ENCODE measurements at places on chromosomes 16 and 17.

GRCh38 chr16:69833357-69834282 is 71.5 kb downstream of the WWP2 start:
- DNase-seq: no peak

GRCh38 chr16:66287416-66287815 is 79.1 kb upstream of the CDH5 start:
- no peak for DNase-seq

GRCh38 chr17:80045703-80046102 is 9.3 kb downstream of the CCDC40 start:
- no peak for DNase-seq

DNA sequence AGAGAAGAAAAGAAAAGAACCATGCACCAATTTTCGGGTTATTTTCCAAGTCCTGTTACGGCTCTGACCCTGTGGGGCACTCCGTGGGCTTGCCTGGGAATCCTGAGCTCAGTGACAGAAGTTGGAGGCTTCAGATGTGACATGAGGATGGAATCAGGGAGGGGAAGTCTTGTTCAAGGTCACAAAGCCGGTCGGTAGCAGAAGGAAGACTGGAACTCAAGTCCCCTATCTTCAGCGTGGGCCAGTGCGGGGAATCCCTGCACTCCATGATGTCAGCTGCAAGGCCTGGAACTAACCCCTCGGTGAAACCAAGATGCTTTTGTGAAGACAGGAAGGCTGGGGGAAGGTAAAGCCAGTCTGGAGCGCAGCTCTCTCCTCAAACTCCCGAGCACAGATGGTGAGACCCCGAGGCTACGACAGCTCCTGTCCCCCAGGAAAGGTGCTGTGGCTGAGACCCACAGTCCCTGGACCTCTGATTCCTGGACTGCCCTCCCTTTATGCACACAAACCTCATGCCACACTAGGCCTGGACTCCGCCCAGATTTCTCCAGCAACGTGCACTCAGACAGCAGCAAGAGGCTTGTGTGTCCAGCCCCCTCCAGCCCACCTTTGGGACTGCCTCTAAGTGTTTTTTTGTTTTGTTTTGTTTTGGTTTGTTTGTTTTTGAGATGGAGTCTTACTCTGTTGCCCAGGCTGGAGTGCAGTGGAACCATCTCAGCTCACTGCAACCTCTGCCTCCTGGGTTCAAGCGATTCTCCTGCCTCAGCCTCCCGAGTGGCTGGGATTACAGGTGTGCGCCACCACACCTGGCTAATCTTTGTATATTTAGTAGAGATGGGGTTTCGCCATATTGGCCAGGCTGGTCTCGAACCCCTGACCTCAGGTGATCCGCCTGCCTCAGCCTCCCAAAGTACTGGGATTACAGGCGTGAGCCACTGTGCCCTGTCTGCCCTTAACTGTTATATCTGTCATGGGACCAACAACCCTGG is 5.5 kb upstream of the IL27 start:
- no peak for DNase-seq

GRCh38 chr17:55726440-55726839 is 3.8 kb upstream of the TMEM100 start:
- DNase-seq: no peak

- no peak for DNase-seq
Observed at GRCh38 chr17:30576326-30576861, 99.2 kb downstream of the GOSR1 start.

DNA sequence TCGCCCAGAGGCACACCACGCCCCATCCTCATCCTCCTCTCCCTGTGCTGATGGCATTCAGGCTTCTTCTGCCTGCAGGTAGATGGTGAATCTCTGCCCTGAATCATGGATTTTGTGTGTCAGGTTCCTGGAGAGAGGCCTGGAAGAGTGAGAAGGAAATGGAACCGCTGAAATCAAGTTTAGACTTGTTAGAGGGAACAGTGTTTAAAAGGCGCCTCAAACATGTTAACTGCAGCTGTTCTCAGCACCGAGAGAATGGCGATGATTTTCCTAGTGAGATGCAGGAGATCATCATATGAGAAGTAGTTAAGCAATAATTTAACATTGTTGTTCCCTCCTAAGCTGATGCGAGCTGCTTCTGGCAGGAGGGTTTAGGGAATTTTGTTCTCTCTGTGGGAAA is 744.4 kb upstream of the EEF2KMT start:
- no peak for DNase-seq

- no peak for DNase-seq
Observed at GRCh38 chr17:71168053-71168741, 952.6 kb upstream of the SOX9 start.

DNA sequence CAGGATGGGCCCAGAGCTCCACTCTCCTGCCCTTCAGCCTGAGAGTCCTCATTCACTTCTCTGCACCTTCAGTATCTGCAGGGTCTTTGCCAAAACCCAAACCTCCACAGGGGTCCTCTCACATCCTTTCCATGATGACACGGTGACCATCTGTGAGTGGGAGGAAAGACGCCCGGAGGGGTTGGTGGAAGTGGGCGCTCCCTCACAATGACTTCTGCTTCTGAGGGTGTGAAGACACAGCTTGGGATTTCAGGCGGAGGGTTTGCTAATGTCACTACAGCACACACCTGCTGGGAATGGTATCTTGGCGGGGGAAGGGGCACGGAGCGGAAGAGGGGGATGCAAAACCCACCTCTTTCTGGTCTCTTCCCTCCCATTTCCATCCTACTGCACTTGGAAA is 115.1 kb upstream of the SDK2 start:
- no peak for DNase-seq

DNA sequence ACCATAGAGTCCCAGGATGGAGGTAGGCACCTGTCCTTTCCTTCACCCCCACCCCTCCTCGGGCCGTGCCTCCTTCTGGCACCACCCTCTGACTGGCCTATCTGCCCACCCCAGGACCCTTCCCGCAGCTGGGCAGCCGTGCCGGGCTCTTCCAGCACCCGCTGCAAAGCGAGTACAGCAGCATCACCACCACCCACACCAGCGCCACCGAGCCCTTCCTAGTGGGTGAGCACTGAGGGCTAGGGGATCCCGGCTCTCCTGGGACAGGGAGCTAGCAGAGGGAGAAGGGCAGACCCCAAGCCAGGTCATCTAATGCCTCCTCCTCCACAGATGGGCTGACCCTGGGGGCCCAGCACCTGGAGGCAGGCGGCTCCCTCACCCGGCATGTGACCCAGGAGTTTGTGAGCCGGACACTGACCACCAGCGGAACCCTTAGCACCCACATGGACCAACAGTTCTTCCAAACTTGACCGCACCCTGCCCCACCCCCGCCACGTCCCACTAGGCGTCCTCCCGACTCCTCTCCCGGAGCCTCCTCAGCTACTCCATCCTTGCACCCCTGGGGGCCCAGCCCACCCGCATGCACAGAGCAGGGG is 7.8 kb downstream of the GALK1 start:
- DNase-seq: no peak

DNA sequence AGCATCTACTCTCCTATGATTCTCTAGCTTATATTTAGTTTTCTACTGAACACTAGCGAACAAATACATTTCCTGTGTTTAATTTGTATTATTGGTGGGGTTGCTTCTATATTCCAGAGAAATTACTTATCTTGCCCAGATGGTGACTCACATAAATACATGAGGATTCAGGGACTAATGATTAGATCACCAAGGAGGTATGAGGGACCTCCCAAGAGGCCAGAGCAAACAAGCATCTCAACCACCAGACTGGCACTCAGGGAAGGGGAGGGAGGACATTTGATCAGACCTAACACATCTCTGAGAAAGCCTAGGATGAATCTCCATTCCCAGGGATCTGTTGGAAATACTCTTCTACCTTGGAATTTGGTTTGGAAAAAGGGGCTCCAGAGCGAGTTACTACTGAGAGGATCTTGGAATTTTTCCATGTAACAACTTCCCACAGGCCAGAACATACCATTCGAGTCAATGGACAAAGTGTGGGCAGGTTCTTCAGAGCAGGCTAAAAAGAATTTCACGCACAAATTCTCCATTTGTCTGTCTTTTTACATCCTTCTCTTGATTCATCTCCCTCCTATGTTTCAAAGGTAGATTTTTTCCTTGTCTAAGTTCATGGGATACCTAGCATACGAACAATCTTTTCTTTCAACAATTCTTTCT is 262.6 kb upstream of the MYOCD start:
- DNase-seq: no peak

DNA sequence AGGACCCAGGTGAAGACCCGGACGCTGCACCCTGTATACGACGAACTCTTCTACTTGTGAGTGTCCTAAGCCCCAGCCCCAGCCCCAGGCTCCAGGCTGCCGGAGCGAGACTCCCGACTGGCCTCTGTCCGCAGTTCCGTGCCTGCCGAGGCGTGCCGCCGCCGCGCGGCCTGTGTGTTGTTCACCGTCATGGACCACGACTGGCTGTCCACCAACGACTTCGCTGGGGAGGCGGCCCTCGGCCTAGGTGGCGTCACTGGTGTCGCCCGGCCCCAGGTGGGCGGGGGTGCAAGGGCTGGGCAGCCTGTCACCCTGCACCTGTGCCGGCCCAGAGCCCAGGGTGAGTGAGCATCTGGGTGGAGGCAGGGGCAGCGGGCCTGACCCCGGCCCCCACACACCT is 3.7 kb downstream of the TSR3 start:
- no peak for DNase-seq

GRCh38 chr16:10511829-10512228 is 68.6 kb downstream of the EMP2 start:
- DNase-seq: no peak

DNA sequence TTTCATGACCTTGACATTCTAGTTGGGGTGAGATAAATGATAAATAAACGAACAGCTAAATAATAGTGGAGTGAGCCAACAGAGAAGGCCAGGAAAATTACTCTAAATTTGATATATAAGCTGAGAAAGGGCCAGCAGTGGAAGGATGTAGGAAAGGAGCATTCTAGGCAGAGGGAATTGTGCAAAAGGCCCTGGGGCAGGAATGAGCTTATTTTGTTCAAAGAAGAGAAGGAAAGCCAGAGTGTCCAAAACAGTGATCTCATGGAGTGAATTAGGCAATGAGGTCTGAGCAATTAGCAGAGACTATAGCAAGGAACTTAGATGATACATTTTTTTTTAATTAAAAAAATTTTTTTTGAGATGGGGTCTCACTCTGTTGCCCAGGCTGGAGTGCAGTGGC is 43.3 kb upstream of the CLEC19A start:
- DNase-seq: no peak

DNA sequence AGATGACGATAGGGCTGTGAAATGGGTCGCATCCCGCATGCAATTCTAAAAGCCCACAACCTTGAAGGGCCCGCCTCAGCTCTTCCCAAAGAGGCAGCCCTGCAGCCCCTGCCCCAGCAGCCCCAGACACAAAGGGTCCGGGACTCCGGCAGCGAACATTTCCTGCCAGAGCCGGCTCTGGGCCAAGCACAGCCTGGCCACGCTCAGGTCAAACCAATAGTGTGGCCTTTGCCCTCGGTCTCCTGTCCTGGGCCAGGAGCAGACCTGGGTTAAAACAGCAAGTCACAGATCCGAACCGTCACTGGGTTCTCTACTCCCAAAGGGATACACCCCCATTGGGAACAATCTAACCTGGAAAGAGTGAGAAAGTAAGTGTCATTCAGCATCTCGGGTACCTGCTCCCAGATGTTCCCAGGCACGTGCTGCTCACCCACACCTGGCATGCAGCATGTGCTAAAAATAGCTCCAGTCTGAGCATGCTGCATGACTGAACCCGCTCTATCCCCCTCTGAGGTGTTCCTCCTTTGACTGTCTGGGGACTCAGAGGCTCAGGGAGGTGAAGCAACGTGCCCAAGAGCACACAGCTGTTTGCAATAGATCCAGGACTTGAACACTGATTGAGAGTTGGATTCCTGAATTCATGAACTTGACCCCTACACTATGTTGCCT is 22.2 kb upstream of the ATP2A3 start:
- no peak for DNase-seq

All from WTC11 (cell line).